Esophagus mucosa (tissue), 1 donor: ENCODE measurements at places on chromosomes 13 and 19. TPM values are rescaled to one million over a fixed set of nuclear protein-coding genes. Genes with fewer than 3 reads are reported as not detected.

DNA sequence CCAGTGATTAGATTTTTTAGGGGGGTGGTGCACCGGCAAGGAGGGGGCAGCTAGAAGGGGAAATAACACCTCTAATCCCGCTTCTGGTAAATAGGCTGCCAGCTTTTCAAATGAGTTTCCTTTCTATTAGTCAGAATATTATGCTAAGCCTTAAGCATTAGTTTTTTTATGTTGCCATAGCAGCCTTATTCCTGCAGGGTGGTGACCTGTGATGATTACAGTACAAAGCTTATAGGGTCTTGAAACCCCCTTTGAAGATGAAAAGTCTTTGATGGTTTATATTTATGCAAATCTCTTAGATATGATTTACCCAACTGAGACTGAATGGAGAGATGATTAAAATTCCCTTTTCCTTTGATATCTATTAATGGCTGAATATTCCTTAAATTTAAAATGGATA lies 109.8 kb downstream of the ZIC5 start:
- no peak for ATAC-seq

FGF22 gene
- total RNA-seq, result 0.12 TPM

GJA3 gene
- 1.5 TPM for total RNA-seq

- no peak for ATAC-seq
Measured at GRCh38 chr19:43848821-43849220, 21.7 kb downstream of the ZNF283 start.

ZNF585A gene
- 5.4 TPM for total RNA-seq

C19orf81 gene
- not detected for total RNA-seq

FBXO17 gene
- total RNA-seq, result 4.7 TPM

DNA sequence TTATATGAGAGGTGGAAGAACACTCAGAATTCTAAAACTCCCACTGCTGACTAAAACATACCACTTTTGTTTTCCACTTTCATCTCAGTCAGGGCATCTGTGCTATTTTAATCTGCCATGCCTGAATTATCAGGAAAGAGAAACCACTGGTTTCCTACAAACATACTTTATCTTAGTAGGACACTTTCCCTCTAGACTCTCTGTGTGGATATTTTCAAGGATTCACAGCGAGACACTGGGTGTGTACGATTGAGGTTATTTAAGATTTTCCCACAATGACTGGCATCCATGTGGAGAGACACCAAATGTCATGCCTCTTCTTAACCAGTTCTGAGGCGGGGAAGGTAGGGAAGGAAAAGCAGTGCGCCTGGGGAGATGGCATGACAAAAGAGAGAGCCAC lies 212.2 kb downstream of the ENOX1 start:
- ATAC-seq, result no peak

FFAR3 gene
- not detected for total RNA-seq

- ATAC-seq, result no peak
Measured at GRCh38 chr19:9060564-9061340, 26.1 kb upstream of the OR1M1 start.

DNA sequence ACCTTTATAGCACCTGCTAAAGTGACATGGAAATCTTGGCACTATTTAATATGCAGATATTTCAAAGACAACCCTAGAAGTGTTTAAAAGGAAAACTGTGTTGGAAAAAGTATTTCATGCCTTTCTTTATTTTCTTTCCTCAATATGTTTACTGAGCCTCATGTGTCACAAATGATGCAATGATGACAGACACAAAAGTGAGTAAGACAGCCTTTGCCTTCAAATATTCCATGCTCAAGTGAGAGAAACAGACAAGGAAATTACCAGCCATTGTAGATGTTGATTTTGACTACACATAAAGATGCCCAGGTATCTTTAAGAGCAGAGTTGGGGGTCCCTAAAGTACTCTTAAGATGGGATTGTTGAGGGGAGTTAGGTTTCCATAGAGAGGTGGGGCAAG lies 48.0 kb upstream of the TPP2 start:
- no peak for ATAC-seq

NPAS1 gene
- total RNA-seq, result 0.52 TPM

DNA sequence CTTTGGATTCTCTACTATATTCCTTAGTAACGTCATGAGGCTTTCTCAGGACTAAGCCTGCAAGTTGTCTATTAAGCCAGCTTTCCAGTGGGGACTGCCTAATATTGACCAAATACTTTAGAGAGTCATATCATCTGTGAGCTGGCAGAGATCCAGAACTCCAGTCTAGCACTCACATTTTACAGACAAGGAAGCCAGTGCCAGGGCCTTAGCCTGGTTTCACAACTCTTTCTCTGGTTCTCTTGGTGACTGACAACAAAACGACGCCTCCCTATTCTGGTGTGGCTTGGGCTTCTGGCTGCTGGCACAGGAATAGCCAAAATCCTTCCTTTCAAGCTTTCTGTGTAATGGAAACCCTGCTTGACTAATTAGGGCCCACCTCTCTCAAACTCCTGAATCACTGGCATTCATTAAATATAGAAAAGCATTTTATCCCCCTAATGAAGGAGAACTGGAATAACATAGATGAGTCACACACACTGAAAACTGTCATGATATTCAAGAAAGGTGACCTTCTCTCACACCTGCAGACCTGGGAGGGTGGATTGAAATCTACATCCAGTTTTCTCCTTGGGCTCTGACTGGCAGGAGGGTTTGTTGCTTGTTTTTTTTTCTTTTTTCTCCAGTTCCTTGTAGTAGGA lies 75.2 kb upstream of the UBL3 start:
- ATAC-seq, result peak; percentile 70

- no peak for ATAC-seq
Measured at GRCh38 chr19:34088292-34088691, 84.0 kb upstream of the LSM14A start.

- ATAC-seq, result no peak
Measured at GRCh38 chr19:16117594-16118033, 5.9 kb downstream of the RAB8A start.

DNA sequence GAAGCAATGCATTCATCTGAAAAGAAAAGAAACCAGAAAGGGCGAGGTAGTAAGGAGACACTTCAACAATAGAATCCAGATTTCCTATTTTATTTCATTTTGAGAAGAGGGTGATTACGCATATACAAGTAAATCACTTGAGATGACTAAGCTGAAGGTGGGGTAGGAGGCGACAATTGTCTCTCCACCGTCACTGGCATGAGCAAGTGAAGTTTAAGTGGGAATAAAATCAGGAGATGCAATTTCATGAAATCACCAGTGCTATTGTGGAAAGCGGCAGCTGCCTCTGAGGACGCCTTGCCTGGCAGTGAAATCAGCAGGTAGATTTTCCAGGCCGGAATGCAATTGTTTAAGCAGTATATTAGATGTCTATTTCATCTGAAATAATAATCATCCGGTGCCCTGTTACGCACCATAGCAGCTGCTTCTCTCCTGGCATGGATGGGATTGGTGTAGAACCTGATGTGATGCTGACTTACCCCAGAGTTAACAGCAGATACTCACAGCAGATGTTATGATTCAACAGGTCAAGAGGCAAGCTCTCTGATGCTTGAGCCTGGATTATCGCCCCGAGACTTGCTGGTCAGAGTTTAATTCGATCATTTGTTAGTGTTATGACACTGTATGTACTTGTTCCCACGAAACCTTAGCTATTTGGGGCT lies 64.3 kb downstream of the RASL11A start:
- ATAC-seq, result no peak

DNA sequence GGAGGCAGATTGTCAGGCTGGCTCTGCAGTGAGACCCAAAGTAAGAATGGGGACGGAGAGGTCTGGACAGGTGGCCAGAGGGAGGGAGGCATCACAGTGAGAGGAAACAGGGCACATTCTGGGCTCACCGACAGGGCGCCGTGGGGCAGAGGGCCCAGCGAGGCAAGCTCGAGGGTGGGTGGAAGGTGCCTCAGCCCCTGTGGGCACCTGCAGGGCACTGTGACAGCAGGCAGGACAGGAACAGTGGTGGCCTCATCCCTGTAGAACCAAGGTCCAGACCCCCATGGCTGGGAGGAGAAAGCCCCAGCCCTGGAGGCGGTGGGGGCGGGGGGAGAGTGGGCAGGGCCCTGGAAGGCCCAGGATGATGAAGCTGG lies 27.7 kb downstream of the PIP5K1C start:
- no peak for ATAC-seq

- ATAC-seq, result no peak
Measured at GRCh38 chr13:106917024-106917571, 349.2 kb upstream of the ARGLU1 start.

LIN37 gene
- total RNA-seq, result 3.0 TPM

DNA sequence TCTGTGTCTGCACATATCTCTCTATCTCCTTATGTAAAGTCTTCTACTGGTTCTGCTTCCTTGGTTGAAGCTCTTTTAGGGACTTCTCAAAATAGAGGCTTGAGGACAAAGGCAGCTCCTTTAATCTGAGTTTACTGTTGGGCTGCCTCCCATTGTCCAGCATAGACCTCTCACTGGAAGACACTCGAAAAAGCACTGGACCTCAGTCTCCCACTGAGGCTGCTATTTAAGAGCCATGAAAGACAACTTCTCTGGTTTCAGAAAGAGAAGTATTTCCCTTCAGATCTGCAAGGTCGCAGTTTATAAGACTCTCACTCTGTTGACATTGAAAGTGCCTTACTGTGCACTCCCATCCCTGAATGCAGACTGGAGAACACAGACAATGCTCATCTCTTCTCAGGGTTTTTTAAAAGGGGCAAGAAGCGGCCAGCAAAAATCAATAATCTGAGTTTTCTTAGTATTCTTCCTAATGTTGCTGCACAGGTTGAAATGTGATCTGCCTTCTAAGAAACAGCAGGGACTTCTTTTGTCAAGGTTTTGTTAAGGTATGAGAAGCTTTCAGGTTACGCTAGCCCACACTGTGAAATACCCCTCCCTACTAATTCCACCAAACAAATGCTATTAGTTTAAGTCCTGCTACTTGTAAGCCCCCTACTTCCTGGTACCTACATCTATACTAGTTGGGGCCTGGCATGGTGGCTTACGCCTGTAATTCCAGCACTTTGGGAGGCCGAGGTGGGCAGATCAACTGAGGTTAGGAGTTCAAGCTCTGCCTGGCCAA lies 450.0 kb upstream of the SLC10A2 start:
- ATAC-seq, result no peak

ACP5 gene
- 34.6 TPM for total RNA-seq

- ATAC-seq, result no peak
Measured at GRCh38 chr13:35857769-35858168, 273.4 kb downstream of the DCLK1 start.

GRCh38 chr19:41993612-41994483 lies at the start of gene ATP1A3:
Gene ATP1A3, minus strand, starts transcription at chr19:41994230. Its CDS starts 154 bp downstream, at chr19:41994076.
- peak; percentile 67 for ATAC-seq

HMG20B gene
- total RNA-seq, result 36.6 TPM

MEDAG gene
- total RNA-seq, result 2.7 TPM

ZNF563 gene
- total RNA-seq, result 1.7 TPM

DNA sequence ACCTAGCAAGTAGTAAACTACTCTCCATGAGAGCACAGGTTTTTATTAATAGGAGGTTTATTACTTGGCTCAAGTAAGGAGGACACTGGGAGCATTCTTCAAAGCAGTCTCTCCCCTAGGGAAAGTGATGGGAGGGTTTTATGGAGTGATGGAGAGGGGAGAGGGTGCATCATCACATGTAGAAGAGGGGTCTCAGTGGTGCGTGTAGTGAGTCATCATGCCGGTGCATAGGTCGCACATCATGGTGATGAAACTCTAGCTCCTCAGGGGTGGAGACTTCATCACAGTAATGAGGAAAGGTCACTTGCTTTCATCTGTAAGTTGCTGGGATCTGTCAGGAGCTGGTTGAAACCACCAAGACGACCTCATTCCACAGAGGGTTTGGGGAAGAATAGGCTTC lies 210.8 kb upstream of the UBL3 start:
- ATAC-seq, result no peak

- no peak for ATAC-seq
Measured at GRCh38 chr13:28441529-28441928, 53.4 kb downstream of the FLT1 start.

KLK14 gene
- total RNA-seq, result 0.68 TPM

- ATAC-seq, result no peak
Measured at GRCh38 chr13:90564566-90564965, 782.9 kb upstream of the MIR17HG start.

DNA sequence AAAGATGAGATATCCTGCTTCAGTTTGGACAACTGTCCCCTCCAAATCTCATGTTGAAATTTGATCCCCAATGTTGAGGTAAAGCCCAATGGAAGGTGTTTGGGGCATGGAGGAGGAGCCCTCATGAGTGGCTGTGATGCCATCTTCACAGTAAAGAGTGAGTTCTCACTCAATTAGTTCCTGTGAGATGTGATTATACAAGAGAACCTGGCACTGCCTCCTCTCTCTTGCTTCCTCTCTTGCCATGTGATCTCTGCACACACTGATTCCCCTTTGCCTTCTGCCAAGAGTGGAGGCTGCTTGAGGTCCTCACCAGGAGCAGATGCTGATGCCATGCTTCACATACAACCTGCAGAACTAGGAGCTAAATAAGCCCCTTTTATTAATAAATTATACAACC lies 86.9 kb downstream of the HSPH1 start:
- no peak for ATAC-seq

SPRED3 gene
- 0.56 TPM for total RNA-seq

DNA sequence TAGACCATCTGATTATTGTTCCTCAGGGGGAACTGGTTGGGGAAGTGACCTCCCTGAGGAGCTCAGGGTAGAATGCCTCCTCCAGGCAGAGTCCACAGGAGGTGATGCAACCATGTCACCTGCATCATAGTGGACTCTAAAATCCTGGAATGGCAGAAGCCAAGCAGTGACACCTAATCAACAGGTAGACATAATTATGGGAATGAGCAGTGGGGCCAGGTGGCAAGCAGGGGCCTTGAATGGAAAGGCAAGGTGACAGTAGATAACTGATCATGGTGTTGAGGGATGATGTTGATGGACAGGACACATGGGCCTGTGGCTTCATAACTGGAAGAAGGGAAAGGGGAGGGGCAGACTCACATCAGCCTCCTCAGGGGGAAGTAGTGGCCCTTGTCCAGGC lies 27.3 kb upstream of the IRS2 start:
- no peak for ATAC-seq

DNA sequence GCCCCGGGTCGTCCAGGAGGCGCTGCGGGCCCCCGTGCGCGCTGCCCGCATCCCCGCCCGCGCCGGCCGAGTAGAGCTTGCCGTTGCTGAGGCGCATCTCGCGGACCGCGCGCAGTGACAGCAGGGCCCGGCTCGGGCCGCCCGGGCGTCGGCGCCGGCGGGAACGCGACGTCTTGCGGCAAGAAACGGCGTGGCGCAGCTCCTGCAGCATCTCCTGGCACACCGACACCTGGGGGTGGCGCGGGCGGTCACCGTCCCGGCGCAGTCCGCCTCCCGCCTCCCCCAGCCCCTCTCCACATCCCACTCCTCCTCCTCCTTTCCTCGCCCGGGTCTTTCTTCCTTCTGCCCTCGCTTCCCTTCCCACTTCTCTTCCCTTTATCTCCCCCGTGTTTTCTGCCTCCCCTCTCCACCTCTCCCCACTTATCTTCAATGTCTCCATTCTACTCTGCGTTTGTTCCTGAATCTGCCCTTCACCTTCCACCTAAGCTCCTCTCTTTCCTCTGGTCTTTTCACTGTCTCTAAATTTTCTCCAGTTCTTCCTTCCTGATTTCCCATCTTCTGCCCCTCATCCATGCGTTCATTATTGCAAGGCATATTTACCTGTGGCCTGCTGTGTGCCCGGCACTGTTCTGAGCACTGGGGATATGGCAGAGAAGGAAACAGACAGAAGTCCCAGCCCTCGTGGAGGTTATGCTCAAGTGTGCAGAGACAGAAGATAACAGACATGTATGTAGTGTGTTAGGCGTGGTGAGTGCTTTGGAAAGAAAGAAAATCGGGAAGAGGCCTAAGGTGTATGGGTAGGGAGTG lies 5.2 kb upstream of the ATP1A3 start:
- ATAC-seq, result no peak

APC2 gene
- 0.48 TPM for total RNA-seq

MEIOSIN gene
- total RNA-seq, result not detected

- ATAC-seq, result no peak
Measured at GRCh38 chr13:99124046-99124400, 76.6 kb upstream of the UBAC2 start.

- no peak for ATAC-seq
Measured at GRCh38 chr19:5792224-5792623, 1.3 kb upstream of the DUS3L start.
